Memory B cell (primary cell): ENCODE measurements at places on chromosomes 5 and 9.

GRCh38 chr9:35863583-35863982 is 6.6 kb downstream of the OR13J1 start:
- DNase-seq, result no peak

- no peak for DNase-seq
These were observed 135.2 kb upstream of the NFIL3 start for GRCh38 chr9:91558879-91559278.

DNA sequence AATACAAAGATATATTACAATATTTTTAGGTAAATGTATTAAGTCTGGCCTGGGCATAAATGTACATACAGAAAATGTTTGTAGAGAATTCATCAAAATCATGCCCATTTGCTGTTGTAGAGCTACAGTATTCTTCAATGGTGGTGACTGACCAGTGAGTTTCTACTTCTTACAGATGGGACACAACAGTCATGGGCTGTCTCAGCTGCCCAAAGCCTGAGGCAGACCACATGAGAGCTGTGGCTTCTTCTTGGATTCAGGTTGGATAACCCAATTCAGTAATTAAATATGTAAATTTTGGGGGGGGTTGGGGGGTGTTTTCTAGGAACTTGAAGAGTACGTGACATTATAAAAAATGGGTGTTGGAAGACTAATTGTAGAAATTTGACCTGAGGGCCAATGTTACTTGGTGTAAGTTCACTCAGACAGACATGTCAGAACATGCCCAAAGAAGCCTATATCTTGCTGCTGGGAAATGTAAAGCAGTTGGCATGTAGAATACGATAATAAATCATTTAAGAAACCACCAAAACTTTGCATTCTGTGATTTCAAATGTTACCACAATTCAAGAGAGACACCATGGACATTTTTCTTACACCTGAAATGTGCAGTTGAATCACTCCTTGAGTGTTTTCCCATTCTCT is 17.9 kb downstream of the STARD4 start:
- DNase-seq, result no peak

- DNase-seq, result no peak
These were observed 22.1 kb upstream of the MARCHF6 start for GRCh38 chr5:10331341-10331796.

DNA sequence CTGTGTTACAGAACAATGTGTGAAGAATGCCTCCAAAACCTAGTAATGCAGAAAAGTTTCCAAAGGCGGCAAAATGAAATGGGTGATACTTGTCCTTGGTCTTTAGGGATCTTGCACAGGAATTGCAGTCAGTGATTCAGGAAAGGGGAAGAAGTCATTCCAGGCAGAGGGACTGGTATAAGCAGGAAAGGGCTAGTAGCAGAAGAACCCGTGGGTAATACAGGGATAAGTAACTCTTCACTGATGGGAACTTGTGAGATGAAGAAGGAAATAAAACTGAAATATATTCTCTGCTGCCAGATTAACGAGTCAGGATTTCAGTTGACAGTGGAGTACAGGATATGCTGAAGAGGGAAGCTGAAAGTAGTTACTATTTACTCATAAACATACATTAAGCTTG is 1.2 kb downstream of the SRFBP1 start:
- DNase-seq, result no peak

GRCh38 chr9:4657426-4658159 is 4.5 kb upstream of the PLPP6 start:
- no peak for DNase-seq

DNA sequence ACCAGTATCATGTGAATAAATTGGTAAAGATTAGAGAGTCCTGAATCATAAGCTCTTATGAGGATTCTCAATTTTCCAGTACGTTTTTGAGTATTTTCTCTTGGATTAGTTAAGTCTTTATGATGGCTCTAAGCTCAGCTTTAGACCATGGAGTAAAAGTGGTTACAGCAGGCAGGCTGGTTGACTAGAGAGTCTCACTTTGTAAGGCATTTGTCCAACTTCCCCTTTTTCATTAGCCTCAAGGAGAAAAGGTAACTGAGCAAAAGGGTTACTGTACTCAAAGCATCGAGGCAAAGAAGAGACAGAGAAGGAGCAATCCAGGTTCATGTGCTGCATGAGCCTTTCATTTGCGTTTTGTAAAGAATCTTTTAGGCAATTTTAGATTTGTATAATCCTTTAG is 8.5 kb downstream of the NOP16 start:
- no peak for DNase-seq

DNA sequence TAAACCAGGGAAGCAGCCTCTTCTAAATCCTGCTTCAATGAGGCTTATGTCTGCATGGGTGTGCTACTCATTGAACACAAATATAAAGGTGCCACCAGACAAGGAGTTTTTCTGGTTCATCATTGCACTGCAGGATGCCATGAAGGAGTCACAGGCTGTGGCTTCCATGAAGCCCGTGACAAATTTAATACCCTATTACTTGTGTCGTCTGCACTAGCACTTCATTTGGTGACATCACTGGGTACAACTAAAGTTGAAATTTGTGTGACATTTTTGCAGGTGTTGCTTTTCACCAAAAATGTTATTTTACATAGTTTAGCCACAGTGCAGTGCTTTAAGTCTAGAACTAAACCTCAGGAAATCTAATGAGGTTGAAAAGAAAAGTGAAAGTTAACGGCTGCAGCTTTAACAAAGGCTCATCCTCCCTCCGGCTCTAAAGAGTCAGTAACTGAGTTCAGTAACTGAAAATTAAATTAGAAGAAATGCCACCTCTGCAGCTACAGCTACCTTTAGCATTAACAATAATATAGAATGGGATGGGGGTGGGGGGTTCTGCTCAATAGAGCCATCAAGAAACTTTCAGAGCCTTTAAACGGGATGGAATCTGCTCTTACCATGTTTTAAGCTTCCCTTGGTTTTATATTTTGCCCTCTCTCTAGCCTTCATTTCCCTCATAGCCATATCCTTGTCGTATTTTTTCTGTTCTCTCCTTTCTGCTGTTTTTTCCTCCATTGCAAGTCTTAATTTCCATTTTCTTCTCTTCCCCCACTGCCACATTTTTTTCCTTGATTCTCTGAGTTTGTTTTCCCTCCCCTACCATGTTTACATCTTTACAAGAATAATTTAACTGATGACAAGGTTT is 233.8 kb upstream of the TMEM161B start:
- DNase-seq, result no peak

DNA sequence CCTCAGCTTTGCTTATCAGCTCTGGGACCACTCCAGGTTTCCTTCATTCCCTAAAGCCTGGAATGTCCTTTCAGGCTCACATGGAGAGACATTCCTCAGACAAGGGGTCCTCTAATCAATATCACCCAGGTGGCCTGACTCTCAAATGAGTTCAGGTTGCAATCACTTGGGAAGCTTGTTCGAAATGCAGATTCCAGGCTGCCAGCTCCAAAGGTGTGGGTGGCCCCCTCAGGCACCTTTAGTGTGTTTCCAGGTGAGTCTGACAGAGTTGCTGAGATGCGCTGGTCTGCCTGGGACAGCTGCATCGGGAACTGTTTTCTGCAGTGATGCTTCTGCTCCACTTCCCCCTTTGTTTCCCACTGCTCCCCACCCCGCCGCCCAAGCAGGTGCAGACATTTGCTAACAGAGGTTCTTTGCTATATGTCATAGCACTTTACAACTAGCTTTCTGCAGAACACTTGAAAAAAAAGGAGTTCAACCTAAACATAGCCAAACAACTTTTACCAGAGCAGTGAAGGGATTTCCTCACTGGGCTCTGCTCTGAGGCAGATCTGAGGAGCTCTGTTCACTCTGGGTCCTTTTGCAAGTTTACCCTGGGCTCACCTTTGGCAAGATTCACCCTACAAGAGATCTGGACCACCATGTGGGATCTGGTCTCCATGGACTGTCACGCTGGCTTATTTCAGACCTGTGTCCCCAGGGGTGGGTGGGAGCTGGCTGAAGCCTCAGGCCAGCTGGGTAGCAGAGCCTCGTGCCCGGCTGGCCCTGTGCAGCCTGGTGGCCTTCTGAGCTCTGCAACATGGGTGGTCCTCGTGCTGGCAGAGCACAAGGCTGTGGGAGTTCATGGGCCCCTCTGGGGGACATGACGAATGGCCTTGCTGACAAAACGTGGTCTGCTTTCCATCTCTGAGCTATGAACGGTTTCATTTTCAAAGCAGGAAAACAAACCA is 539.6 kb downstream of the CCDC171 start:
- DNase-seq, result no peak

DNA sequence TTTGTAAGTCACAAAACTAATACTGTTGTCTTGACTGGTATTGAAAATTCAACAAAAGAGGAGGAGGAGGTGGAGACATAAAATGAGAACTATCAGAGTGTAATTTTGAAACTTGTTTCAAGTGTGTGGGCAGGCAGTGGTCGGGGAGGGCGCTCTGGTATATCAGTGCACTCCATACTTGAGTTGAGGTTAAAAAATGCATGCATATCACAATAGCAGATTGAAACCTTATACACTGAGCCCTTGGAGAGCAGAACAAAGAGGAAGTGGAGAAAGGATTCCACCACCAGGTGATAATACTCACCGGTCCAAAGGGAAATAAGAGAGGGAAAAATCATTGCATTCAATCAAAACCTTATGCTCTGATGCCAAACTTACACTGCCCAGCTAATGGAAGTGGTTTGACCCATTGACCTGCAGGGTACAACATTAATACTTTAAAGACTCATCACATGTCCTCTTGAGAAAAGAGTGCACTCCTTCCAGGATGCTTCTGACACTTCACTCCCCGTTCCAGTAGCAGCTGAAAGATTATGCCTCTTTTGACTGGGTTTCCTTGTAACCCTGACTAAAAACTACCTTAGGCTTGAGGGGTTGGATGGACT is 79.5 kb upstream of the FAM169A start:
- no peak for DNase-seq
